ENCODE measurements at places on chromosomes 2 and 18.

DNA sequence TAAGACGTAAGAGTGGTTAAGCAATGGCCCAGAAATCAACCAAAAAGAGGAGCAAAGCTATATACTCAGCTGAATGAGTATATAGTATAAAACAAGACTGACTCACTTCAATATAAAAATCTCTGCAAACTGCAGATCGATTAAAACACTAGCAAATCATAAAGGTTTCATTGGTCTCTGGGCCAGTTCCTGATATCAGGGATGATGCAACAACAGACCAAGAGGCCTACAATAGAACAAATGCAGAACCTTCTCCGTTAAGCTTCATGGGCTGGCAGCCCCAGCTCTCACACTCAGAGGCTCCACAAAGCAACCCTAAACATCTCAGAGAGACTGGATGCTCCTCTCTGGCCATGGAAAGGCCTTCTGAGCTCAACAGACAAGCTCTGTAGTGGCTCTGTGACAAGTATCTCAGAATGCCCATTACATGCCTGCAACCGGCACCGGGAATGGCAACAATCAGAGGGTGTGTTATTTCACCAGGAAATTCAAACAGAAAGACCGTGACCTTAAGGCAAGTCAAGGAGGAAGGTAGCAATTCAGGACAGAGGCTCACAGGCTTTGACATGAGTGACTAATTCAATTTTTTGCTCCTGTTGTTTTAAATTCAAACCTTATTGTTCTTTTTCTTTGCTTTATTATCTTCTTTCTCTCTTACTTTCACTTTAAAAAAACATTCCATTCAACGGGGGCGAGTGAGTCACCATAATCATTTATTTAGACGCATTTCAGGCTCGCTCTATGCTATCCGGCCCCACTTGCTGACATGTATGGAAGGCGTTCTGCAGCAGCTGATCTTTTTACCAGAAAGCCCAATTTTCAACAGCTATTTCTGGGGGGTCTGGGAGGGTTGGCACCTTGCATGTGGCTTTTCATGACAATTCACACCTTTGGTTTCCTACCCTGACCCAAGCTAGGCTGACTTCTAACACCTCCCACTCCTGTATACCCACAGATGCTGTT is 15.1 kb downstream of the CYRIA start:
- no peak for DNase-seq

DNA sequence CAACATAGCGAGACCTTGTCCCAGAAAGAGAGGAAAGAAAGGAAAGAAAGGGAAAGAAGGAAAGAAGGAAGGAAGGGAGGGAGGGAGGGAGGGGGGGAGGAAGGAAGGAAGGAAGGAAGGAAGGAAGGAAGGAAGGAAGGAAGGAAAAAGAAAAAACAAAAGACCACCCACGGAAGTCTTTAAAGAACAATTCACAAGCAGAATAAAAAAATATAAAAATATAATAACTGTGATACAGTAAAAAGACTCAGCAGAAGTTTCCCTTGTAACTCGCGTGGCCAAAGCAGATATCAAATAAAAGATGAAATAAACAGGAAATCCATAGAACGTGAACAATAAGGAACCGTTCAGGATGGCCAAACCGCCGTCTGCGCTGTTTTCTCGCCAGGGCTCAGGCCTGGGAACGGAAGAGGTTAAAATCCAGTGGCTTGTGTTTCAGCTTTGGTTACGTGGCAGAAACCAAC is 1.2 kb upstream of the SLC1A4 start:
- no peak for DNase-seq

DNA sequence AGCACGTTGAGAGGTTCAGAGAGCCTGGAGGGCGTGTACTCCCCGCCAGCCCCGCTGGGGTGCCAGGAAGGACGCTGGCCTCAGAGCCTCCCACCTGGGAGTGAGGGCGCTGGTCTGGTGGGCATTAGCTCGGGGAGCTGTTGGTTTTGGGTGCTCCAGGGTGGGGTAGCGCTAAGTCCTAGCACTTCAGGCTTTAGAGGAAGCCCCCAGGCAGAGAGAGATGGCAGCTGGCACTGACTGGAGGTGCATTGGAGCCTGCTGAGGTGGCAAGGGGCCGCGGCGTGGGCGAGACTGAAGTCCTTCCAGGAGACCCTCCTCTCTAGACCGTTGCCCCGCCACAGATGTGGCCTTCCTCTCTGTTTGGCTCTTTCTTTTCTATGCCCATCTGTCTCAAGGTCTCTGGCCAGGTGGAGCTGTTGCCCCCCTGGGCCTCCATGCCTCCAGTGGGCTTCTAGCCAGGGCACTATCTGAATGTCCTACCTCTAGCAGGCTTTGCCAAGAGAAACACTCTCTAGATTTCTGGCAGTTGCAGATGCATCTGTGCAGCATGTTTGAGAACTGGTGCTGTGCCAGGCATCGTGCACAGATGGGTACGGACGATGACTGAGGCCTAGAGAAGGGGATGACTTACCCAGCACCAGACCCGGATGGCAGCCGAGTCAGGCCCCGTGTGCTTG is 6.6 kb downstream of the CAPN10 start:
- DNase-seq, result no peak

DNA sequence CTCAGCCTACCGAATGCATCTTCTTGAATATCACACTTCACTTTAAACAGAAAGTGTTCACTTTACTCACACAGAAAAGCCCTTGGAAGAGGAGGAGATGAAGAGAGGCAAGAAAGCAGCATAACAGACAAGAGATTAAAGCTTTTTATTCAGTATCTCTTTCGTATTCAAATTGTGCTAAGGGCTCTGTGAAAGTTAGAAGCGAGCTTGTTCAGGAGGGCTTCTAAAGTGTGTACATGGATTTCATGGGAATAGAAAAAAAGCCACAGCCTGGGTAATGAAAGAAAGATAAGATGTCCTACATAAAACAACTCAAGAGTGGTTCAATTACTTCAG is 531.9 kb downstream of the TMEM182 start:
- no peak for DNase-seq

GRCh38 chr2:122180972-122181371 is 425.5 kb downstream of the TSN start:
- no peak for DNase-seq

DNA sequence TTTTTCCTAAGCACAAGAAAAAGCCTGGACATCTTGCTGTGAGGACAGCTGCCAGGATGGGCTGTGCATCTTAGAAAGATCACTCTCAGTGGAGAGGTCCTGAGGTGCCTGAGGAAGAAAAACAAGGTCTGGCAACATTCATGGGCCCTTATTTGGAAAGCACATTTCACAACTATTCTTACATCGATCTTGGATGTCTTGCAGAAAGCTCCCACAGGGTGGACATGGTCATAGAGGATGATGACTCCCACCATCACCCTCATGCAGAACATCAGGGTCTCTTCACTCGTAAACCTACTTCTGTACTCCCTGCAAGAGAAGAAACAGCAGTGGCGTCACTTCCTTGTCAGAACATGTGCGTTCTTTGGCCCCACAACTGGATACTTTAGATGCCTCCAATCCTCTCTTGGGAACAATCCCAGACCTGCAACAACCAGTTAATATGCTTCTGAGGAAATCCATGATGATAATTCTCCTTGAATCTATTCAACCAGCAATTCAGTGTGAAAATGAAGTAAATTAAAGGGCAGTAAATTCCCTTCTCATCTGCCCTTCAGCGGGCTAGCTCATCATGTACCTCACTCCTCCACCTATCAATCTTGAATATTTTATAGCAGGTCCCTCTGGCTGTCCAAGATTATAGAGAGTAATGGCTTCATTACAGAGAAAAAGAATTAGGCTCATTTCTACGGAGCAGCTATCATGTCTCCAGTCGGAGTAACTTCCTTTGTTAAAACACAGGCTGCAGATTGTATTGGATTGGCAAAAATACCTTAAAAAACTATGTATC is 106.2 kb downstream of the CYRIA start:
- DNase-seq, result no peak

DNA sequence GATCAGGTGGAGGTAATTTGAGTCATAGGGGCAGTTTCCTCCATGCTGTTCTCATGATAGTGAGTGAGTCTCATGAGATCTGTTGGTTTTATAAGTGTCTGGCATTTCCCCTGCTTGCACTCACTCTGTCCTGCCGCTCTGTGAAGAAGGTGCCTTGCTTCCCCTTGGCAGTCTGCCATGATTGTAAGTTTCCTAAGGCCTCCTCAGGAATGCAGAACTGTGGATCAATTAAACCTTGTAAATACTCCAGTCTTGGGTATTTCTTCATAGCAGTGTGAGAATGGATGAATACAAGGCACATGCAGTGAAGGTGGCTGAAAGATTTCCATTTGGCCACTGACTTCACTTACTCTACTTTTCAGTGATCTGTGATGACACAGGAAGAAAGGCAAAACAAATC is 133.7 kb downstream of the SH3BP4 start:
- no peak for DNase-seq

DNA sequence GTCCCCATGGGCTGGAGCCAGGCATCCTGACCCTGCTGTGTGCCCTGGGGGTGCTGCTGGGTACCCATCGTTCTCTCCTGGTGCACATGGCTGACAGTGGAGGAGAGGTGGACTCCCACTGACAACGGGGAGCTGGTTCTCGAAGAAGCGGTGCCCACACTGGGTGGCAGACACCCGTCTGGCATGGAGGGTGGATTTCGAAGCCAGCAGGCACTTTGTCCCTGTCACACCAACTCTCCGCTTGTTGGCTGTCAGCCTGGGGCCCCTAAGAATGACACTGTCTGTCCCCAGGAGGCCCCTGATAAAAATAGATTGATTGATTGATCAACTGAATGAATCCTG is 55.4 kb downstream of the RTP5 start:
- DNase-seq, result no peak

GRCh38 chr2:109434351-109434750 is 179.4 kb downstream of the SEPTIN10 start:
- no peak for DNase-seq

GRCh38 chr2:21165350-21165749 is 41.6 kb downstream of the TDRD15 start:
- no peak for DNase-seq

DNA sequence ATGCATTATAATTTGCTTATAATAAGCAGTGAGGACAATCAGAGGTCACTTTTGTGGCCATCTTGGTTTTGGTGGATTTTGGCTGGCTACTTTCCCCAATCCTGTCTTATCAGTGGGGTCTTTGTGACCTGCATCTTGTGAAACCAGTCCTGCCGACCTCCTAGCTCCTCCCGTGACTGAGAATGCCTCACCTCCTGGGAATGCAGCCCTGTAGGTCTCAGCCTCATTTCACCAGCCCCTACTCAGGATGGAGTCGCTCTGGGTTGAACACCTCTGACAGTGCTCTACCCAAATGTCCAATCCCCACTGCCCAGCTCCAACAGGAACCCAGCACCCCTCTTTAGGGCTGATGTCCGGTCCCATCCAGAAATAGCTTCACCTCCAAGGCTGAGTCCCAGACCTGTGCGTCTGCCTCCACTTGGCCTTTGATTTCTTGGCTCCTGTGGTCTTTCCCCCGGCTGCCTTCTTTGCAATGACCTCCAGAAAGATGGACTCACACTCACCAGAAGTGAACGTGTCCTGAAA is 31.3 kb upstream of the PXDN start:
- no peak for DNase-seq

DNA sequence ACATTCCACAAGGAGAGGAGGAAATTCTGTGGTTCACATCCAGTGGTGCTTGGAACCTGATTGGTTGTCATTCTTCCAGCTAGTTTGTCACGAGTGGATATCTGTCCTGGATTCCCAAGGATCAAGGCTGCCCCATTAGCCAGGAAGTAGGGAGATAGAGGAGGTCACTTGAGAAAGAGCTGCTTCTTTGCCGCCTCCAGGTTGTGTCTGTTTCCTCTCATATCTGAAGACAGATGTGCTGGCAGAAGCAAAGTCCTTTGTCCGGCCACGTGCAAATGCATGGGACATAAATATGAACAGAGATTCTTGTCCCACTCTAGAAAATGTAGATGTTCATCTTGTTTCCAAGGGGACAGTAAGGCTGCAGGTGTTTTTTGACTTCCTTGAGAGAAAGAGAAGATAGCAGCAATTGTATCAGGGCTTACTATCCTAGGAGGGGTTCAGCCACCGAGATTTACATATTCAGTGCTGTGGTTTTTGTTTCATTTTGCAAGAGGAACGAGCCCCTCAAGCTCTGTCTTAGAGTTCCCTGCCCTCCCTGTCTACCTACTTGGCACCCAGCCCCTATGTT is 174.4 kb downstream of the RPIA start:
- no peak for DNase-seq

GRCh38 chr2:182943339-182943738 is 76.9 kb upstream of the FRZB start:
- DNase-seq, result no peak

All from stimulated activated CD4-positive, alpha-beta T cell treated with anti-CD3 and anti-CD28 coated beads, Interleukin-4, amount 100 ng/mL, for 24 hours (primary cell).